ENCODE measurements at places on chromosomes 16 and 17. TPM values are rescaled to one million over a fixed set of nuclear protein-coding genes. Genes with fewer than 3 reads are reported as not detected.

Gene C1QTNF1
- total RNA-seq: 0.67 TPM

DNA sequence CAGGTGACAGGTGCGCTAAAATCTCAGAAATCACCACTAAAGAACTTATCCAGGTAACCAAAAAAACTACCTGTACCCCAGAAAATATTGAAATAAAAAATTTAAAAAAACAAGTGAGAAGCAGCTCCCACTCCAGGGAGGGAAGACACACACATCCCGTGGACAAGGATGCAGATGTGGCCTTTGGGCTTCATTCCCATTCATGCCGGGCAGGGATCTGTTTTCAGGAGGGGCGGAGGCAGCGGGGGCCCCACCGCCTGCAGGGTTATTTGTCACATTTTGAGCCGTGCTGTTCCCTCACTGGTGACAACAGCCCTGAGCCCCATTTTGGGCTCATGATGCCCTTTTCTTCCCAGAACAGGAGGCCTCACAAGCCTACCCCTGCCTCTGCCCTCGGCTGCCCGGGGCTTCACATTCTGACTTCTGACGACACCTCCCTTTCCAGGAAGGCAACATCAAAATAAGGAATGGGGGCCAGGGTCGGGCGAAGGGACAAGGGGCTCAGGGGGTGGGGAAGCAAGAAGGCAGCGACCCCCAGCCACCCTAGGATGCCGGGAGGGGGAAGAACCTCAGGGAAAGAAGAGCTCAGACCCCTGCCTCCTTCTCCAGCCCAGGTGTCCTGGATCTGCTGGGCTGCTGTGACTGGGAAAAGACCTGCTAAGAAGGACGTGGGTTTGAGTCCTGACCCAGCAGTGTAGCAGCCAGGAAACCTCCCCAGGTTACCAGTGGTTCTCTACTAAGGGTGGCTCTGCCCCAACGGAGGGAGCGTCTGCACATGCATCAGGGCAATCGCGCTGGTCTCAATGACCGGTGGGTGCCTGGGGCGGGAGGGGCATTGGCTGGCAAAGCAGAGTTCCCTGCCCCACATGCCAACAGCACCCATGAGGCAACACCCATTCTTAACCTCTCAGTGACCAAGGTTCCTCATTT lies 2.3 kb upstream of the CD79B start:
- no peak for DNase-seq

DNA sequence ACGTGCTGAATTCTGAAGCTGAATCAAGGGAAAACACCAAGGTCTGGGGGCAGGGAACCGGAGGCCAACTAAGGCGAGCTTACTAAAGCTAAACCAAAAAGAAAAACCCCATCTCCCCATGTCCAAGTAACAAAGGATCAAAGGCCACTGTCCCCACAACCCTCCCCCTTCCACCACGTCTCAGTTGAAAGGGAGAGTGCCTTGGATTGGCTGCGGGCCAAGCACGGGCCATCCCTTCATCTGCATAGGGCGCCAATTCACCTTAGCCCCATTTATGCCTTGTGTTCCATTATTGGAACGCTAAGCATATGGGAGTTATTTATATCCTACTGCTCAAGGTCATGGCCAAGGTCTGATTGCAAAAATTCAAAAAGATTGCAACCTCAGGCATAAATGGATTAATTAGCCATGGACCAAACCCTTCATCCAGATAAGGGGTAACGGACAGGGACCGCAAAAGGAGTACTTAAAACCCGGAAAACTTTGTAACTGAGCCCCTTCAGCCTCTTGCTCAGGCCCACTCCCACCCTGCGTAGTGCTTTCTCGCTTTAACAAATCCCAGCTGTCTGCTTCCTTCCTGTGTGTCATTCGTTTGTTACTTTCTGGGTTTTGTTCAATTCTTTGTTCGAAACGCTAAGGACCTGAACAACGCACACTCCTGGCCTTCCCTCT lies 740 bp upstream of the ATP6V0D1 start:
- no peak for DNase-seq

DNA sequence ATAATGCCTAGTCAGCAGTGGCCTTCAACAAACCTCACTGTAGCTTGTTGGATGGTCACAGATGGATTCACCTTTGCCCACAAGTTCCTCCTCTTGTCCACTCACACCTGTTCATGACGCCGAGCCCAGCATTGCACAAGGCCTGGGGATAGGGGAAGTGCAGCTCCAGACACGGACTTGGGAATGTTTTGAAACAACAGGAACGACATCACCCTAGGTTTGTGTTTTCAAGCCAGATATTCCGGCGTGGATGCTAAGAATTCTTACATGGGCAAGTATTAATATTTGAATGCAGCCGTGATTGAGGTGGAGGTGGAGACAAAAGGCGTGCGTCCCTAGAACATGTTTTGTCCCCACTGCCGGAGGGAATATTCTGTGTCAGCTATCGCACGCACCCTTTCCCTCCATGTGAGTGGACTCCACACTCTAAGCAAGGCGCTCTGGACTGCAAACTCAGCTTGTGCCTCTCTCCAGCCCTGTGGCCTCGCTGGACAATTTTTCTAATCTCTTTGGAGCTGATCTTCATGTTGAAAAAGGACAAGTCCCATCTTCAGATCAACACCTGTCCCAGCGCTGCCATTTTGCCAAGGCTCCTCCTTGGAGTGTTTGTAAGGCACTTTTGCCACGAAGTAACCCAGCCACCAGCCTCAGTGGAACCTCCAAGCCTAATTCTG lies 2.0 kb upstream of the BANP start:
- no peak for DNase-seq

DNA sequence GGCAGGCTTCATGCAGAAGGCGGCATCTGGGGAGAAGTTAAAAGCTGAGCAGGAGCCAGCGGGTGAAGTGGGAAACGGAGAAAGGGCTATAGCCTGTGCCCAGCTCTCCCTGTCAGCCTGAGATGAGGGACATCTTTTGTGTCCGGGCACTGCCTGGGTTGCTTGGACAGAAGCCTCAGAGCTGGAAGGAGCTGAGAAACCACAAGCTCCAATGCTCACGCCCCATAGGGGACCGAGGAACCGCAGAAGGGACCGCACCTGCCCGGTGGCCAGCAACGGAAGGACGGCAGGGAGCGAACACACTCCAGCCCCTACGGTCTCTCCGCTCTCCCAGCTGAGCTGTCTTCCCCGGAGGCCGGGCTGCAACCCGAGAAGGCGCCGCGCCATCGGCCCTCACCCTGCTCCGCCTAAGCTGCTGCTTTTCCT lies 175.8 kb downstream of the NPIPB11 start:
- no peak for DNase-seq

DNA sequence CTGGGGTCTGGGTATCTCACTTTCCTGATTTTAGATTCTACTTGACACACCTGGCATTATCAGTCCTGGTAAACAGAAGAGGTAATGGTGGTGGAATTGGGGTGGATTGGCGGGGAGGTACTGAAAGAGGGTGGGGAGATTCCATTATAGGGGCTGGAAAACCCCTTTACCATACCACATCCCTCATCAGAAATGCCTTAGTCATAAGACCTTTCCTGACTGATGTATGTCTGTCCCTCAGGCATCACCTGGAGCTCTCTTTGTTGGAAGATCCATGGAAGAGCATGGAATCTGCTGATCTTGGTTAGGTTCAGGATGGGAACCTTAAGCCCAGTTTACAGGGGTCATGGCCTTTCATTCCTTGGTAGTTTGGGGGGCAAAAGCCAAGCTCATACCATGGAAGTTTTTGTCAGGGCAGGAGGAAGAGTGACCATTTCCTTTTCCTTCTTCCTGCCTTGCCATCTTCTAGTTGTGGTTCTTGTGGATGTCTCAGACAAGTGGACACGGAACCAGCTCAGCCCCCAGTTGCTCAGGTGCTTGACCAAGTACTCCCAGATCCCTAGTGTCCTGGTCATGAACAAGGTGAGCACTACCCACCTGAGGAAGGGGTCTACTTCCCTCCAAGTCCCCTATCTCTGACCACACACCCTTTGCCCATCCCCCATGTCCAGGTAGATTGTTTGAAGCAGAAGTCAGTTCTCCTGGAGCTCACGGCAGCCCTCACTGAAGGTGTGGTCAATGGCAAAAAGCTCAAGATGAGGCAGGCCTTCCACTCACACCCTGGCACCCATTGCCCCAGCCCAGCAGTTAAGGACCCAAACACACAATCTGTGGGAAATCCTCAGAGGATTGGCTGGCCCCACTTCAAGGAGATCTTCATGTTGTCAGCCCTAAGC lies 3.3 kb downstream of the ERAL1 start:
- DNase-seq: no peak

- DNase-seq: no peak
These were observed 34.8 kb downstream of the CMTM3 start for GRCh38 chr16:66639091-66639885.

DNA sequence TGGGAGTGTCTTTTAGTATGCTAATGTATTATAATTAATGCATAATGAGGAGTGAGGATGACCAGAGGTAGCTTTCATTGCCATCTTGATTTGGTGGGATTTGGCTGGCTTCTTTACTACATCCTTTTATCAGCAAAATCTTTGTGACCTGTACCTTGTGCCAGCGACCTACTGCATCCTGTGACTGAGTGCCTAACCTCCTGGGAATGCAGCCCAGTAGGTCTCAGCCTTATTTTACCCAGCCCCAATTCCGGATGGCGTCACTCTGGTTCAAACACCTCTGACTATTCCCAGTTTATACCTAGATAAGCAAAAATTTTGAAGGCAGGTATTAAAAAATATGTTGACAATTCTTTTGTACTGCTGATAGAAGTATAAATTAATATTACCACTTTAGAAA lies 10.5 kb upstream of the BLMH start:
- no peak for DNase-seq

Gene PYDC1
- not detected for total RNA-seq

GRCh38 chr16:19524356-19524615 lies 544 bp downstream of the CCP110 start:
- no peak for DNase-seq

- no peak for DNase-seq
These were observed 23.5 kb downstream of the TUBG1 start for GRCh38 chr17:42632949-42633444.

- DNase-seq: no peak
These were observed 54.3 kb downstream of the AMFR start for GRCh38 chr16:56370875-56371659.

DNA sequence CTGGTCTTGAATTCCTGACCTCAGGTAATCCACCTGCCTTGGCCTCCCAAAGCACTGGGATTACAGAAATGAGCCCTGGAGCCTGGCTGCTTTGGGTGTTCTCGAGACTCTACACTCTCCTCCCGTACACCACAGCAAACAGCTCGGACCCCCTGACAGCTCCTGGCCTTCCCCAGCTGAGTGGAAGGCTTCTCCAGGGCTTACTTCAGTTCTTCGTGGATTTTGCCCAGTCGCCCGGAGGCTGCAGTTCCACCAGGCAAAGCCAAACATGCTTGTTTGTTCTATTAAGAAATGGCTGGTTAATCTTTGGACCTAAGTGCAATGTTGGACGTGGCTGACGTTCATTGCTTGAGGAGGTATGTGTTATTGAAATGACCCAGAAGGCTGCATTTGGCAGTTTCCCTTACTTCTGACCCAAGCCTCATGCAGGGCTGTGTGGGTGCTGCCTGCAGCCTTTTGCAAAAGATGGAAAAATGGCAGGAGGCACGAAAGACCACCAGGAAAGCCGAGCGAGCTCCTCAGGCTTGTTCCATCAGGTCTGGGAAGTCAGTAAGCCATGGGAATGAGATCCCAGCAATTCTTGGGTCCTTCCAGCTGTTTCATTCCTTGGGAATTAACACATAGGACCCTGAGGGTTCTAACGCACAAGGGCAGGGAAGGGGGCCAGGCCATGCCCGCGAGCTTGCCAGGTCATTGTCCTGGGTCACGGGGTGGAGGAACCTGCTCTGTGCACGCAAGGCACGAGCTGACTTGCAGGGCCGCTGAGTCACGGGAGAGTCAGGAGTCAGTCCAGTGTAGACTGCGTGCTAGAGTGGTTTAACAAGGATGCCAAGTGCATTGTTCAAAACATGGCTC lies 23.9 kb upstream of the KLHDC4 start:
- no peak for DNase-seq

DNA sequence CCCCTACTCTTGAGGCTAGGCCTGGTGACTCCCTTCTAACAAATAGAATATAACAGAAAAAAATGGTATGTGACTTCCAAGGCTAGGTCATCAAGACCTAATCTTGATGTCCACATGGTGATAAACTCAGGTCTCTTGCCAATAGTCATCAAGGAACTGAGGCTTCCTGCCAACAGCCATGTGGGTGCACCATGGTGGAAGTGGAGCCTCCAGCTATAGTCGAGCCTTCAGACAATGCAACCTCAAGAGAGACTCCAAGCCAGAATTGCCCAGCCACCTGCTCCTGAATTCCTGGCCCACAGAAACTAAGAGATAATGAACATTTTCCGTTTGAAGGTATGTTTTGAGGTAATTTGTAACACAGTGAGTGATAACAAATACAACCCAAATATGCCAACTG lies 55.9 kb upstream of the SREBF1 start:
- DNase-seq: no peak

Gene UTS2R
- 0.22 TPM for total RNA-seq

- DNase-seq: no peak
These were observed 224 bp upstream of the NHERF1 start for GRCh38 chr17:74748279-74748528.

- DNase-seq: no peak
These were observed 43.5 kb downstream of the MRPS23 start for GRCh38 chr17:57806167-57806830.

GRCh38 chr16:27724482-27725235 lies 174.7 kb downstream of the KATNIP start:
- no peak for DNase-seq

Gene SOCS7
- 31.6 TPM for total RNA-seq

Gene ENGASE
- 52.4 TPM for total RNA-seq

Gene NLRC3
- 0.38 TPM for total RNA-seq

Gene SMPD3
- 1.7 TPM for total RNA-seq

GRCh38 chr17:67121316-67121891 lies 77.0 kb downstream of the CACNG1 start:
- no peak for DNase-seq

GRCh38 chr16:26134588-26134987 lies 442.8 kb downstream of the HS3ST4 start:
- no peak for DNase-seq

Gene RAB40C
- total RNA-seq: 29.0 TPM

- no peak for DNase-seq
These were observed 145.8 kb downstream of the SPACA3 start for GRCh38 chr17:33137426-33137825.

Gene KCNG4
- total RNA-seq: not detected

DNA sequence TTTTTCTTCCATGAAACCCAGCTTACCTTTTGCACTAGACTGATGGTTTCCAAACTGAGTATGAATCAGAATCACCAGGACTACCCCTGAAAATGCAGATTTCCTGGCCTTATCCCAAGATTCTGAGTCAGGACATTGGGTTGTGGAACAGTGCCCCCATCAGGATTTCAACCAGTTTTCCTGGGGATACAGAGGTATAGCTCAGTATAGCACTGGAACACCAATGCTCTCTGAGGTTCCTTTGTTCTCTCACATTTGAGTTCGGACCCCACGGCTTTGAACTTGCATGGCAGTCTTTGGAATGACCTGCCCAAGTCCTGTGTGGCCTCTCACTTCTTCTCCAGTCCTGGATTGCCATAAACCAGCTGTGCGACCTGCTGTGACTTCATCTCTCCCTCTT lies 12.8 kb upstream of the CCL8 start:
- no peak for DNase-seq

Gene ADAMTS18
- total RNA-seq: 5.8 TPM

- no peak for DNase-seq
These were observed 1504.5 kb downstream of the CDH11 start for GRCh38 chr16:63617047-63617989.
